ENCODE measurements at places on chromosomes 5 and 9. TPM values are rescaled to one million over a fixed set of nuclear protein-coding genes. Genes with fewer than 3 reads are reported as not detected.

GRCh38 chr9:92066168-92066567 lies 49.0 kb downstream of the SPTLC1 start:
- H3K4me1 ChIP-seq, result no peaks in the 10 kb centered on the region
- no peak for DNase-seq
- no peak overlapping the region for H3K27ac ChIP-seq
- peaks cover 88% of the 10 kb centered on the region for H3K36me3 ChIP-seq
- no peaks in the 10 kb centered on the region for H3K27me3 ChIP-seq

The CDO1 gene
- not detected for total RNA-seq

The SPINK1 gene
- not detected for total RNA-seq

DNA sequence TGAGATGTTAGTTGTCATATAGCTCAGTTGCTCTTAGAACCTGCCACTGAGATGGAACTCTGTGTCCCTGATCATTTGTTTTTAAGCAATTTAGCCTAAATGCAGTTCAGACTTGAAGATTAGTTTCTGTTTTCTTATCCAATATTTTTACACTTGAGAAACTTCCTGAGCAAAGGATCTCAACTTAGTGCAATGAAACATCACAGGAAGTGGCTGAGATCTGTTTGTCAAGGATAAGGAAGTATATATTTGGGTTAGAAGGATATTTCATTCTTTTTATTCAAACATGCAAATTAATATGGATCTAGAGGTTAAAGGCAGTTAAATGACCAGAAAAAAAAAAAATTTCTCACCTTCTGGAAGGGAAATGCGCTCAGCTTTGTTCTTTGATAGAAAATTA lies 19.7 kb upstream of the F2R start:
- no peak for DNase-seq
- H3K4me1 ChIP-seq, result no peaks in the 10 kb centered on the region
- H3K27me3 ChIP-seq, result no peaks in the 10 kb centered on the region
- peaks cover 11% of the 10 kb centered on the region for H3K36me3 ChIP-seq
- H3K27ac ChIP-seq, result no peak overlapping the region
- no peak overlapping the region for H3K4me3 ChIP-seq

GRCh38 chr5:53942724-53943123 lies 367.6 kb downstream of the ARL15 start:
- no peak overlapping the region for H3K27ac ChIP-seq
- H3K4me3 ChIP-seq, result no peak overlapping the region
- H3K36me3 ChIP-seq, result peaks cover 50% of the 10 kb centered on the region
- no peaks in the 10 kb centered on the region for H3K27me3 ChIP-seq
- no peaks in the 10 kb centered on the region for H3K4me1 ChIP-seq

GRCh38 chr9:74948937-74949336 lies 3.8 kb downstream of the C9orf40 start:
- H3K27me3 ChIP-seq, result no peaks in the 10 kb centered on the region
- H3K4me1 ChIP-seq, result peaks cover 28% of the 10 kb centered on the region
- no peak for DNase-seq
- H3K27ac ChIP-seq, result no peak overlapping the region
- no peak overlapping the region for H3K4me3 ChIP-seq

DNA sequence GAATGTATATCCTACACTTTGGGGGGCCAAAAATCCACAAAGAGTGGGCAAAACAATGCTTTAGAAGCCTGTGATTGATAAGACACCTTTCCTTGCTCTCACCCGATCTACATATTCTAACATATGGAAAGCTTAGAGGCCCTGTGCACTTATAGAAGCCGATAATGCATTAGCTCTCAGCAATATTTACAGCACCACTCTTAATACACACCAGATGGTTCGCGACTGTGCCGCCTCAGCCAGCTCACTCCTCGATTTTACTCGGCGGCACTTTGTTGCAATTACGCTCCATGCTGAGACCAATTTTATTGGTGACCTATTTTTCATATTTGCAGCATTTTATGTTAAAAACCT lies 18.8 kb downstream of the NR2F1 start:
- no peak overlapping the region for H3K4me3 ChIP-seq
- no peaks in the 10 kb centered on the region for H3K36me3 ChIP-seq
- peaks cover 2% of the 10 kb centered on the region for H3K4me1 ChIP-seq
- no peak overlapping the region for H3K27ac ChIP-seq

DNA sequence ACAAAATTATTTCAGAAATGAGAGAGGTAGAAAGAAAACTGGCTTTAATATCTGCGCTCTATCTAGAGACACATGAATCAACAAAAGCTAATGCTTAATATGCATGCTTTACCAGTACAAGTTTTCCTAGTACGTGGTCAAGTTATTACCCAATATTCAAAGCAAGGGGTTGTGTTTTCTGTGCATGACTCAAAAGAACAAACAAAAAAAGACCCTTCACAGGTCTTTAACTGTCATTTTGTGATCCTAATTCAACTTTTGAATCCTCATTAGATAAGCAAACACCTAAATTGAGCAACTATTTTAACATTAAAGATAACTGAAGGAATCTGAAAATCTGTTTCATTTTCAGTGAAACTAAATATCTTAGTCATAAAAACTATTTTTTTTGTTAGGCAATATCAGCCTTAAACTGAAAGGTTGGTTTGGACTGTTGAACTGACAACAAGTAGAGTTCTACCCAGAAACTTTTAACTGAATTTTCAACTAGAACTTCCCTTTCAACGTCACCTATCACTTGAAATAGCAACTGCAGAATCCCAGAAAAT lies 12.5 kb downstream of the ST8SIA4 start:
- no peak for DNase-seq
- peak overlapping the region; percentile 70 for H3K4me3 ChIP-seq
- peaks cover 60% of the 10 kb centered on the region for H3K36me3 ChIP-seq
- H3K27ac ChIP-seq, result peak overlapping the region; percentile 88

The ARSI gene
- total RNA-seq, result not detected

The HSPB3 gene
- not detected for total RNA-seq

DNA sequence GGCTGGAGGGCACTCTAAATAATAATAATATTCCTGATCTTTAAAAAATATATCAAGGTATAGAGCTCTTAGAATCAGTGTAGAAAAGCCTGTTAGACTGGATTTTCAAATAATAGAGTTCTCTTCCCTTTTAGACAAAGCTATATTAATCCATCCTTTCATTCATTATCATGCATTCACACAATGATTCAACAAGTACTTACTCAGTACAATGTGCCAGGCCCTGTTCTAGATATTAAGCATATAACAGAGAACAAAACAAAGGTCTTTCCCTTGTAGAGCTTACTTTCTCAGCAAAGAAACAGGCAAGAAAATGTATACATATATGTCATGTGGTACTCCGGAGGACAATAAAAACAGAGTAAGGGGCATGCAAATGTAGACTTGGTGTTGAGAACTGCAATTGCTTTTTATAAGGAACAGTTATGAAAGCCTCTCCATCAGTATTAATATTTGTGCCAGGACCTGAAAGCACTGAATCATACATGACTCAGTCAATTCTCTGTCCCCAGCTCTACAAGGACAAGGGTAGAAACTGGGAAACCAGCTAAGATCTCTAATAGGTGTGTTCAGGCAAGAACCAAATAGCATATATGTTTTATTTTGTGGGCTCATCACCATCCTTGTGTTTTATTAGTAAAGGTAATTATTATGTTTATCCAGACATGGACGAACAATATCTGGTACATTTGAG lies 72.2 kb downstream of the PIP5K1B start:
- H3K4me1 ChIP-seq, result peaks cover 6% of the 10 kb centered on the region
- no peaks in the 10 kb centered on the region for H3K27me3 ChIP-seq
- H3K36me3 ChIP-seq, result peaks cover 2% of the 10 kb centered on the region
- no peak overlapping the region for H3K4me3 ChIP-seq
- DNase-seq, result no peak

DNA sequence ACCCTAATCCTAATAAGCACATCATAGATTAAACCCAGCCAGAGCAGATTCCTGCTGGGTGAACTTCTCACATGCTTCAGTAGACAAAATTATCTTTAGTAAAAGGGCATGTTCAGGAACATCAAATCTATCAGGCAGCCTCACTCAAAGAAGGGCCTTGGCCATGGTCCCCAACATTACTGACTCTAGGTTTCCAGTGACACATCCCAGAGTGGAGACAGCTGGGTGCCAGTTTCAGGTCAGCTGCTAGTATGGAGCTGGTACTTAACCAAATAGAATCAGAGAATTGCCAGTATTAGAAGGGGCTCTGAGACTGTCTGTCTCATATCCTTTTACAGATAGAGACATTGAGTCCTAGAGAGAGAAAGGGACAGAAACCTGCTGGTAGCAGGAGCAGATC lies 44.1 kb upstream of the GALNT10 start:
- no peak for DNase-seq
- no peak overlapping the region for H3K4me3 ChIP-seq
- peaks cover 27% of the 10 kb centered on the region for H3K27me3 ChIP-seq
- H3K27ac ChIP-seq, result no peak overlapping the region

DNA sequence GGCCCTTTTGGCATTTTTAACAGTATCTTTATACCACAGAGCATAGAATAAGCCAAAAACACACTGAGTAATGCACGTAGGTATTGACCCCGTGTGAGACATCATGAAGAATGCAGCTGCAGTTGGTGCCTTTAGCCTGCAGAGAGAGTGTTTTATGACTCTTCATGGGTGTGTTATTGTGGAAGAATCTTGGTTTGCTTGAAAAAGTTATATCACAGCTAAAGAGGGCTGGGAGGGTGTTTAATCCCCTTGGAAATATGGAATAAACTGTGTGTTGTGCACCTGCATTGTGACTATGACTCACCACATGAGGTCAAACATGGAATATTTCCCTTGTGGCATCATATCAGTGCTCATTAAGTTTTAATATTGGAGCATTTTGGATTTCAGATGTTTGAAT lies 458.7 kb downstream of the CDH9 start:
- H3K4me3 ChIP-seq, result no peak overlapping the region
- no peaks in the 10 kb centered on the region for H3K36me3 ChIP-seq
- no peaks in the 10 kb centered on the region for H3K4me1 ChIP-seq
- no peaks in the 10 kb centered on the region for H3K27me3 ChIP-seq
- H3K27ac ChIP-seq, result no peak overlapping the region

DNA sequence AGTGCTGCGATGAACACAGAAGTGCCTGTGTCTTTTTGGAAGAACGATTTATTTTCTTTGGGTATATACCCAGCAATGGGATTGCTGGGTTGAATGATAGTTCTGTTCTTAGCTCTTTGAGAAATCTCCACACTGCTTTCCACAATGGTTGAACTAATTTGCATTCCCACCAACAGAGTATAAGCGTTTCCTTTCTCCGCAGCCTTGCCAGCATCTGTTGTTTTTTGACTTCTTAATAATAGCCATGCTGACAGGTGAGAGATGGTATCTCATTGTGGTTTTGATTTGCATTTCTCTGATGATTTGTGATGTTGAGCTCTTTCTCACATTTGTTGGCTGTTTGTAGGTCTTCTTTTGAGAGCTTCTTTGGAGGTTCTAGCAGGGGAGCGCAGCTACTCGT lies 134.6 kb downstream of the TENT4A start:
- DNase-seq, result no peak
- no peaks in the 10 kb centered on the region for H3K36me3 ChIP-seq
- no peak overlapping the region for H3K27ac ChIP-seq
- H3K4me3 ChIP-seq, result no peak overlapping the region

DNA sequence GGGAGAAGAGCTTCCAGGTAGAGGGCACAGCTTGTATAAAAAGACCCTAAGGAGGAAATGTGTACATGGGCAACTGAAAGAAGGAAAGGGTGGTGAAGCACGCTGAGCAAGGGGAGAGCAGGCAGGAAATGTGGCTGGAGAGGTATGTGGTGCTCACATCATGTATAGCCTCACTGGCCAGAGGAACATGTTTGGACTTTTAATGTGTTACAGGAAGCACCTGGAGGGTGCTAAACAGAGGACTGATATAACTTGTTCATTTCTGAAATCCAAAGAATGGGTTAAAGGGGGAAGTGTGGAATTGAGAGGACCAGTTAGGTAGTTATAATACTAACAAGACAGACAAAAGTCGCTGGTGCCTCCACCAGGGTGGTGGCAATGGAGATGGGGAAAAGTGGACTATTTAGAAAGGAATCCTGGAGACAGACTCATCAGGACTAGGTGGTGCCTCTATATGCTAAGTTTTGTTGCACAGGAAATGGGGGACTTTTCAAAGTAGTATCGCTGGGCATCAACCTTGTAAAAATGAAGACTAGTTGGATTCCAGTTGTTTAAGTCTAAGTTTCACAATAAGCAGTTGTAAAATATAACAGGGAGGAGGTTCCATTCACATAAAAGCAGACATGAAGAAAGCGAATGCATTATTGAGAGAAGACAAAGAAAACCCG lies 63.1 kb upstream of the CD180 start:
- no peak for DNase-seq
- H3K36me3 ChIP-seq, result no peaks in the 10 kb centered on the region

GRCh38 chr5:112366987-112367386 lies 52.1 kb downstream of the EPB41L4A start:
- H3K4me1 ChIP-seq, result no peaks in the 10 kb centered on the region
- no peak for DNase-seq
- H3K27ac ChIP-seq, result no peak overlapping the region
- no peak overlapping the region for H3K4me3 ChIP-seq
- no peaks in the 10 kb centered on the region for H3K27me3 ChIP-seq

The PTCD2 gene
- total RNA-seq, result 8.9 TPM

DNA sequence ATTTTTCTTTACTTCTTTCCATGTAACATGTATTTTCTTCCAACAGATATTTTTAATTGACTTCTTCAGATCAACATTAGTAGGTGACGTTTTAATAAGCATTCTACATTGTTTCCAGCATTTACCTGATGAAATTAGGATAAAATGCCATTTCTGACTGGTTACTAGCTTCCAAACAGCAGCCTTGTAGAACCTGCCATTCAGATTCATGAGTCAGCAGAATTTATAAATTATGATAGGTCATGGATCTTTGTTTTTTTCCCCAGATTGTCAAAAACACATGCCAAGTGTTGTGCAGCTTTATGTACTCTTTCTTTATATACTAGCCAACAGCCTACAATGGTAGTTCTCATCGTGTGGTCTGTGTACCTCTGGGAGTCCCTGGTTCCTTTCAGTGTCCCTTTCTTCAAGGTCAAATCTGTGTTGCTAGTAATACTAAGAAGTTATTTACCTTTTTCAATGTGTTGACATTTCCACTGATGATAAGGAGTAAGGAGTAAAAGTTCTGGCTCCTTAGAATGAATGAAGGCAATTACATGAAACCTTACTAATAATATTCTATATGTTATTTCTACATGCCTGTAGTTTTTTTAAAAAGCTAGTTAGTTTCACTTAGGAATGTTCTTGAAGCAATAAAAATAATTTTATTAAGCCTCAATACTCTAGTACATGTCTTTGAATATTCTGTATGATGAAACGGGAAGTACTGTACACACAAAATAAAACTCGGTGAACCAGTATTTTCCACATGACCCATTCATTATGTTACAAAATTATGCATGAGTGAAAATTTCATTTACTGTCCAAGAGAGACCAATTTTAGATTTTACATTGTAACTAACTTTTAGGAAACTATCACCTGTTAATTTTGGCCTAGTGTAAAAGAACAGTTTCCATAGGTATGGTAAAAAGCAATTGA lies 135.8 kb downstream of the ZCCHC7 start:
- H3K4me3 ChIP-seq, result peak overlapping the region; percentile 30
- H3K4me1 ChIP-seq, result peaks cover 65% of the 10 kb centered on the region
- no peaks in the 10 kb centered on the region for H3K27me3 ChIP-seq
- DNase-seq, result no peak
